MG63 (cell line): ENCODE measurements at places on chromosomes 3 and 15.

DNA sequence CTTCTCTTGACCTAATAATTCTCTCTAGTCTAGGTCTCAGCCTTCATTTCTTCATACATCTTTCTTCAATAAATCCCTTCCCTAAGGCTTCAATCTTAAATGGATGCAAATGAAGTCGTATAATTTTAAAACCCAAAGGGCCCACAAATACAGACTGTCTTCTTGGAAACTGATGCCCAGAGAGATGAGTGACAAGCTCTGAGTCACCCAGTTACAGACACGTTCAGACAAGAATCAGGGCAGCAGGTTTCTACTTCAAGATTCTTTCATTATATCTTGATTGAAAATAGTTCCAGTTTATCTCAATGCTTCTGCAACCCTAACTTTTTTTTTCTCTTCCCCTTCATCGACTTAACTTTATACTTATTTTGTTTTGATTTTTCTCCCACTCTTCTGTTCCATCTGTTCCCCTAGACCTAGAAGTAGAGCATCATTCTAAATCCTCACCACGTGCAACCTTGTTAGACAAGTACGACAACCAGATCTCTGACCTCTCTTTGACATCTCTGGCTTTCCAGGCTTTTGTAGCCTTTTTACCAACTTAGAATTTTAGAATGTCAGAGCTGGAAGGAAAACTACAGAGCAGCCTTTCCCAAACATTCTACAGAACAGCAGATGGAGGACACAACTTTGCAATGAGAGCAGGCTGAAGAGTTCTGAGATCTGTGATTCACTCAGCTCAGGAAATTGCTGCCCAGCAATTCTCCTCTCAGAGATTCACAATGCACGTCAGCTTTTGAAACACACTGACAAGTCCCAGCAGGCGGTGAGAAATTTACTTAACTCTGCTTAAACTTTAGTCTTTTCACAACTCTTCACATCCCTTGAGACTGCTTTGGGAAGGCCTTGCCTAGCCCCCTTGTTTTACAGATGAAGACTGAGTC lies 25.3 kb downstream of the NCEH1 start:
- DNase-seq = peak; percentile 42

DNA sequence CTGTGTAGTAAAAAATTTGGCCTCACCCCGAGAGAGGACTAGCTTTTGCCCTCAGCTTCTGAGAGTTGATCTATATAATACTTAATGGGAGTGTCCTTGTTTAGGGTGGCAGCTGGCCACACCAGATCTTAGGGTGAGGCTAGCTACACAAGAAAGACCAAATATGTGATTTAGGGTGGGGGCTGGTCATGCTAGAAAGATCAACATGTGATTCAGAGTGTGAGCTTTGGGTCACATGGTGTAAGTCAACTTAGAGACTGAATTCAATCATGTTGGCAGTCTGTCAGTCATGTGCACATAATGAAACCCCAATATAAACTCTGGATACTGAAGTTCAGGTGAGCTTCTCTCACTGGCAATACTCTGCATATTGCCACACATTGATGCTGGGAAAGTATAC lies 120.7 kb upstream of the DAZL start:
- no peak for DNase-seq

DNA sequence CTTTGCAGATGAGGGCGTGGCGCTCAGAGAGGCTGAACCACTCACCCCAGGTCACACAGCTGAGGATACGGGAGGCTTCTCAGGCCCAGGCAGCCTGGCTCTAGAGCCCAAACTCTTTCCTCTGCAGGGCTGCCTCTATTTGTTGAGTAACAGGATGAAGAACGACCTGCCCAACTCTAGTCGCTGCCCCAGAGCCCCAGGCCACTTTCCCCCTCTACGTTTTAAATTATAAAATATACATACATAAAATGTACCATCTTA lies 19.2 kb upstream of the ZXDC start:
- no peak for DNase-seq

GRCh38 chr15:79314811-79315210 lies 3.9 kb downstream of the TMED3 start:
- no peak for DNase-seq
